NCI-H2081 treated with DMSO at 0.1 percent for 48 hours (cell line): ENCODE measurements at places on chromosomes 7 and 10.
A peak's percentile ranks its signal among the peaks of the same experiment; 100 is the strongest.

- no peak for DNase-seq
Observed at GRCh38 chr7:45224832-45225231, 67.2 kb downstream of the RAMP3 start.

DNA sequence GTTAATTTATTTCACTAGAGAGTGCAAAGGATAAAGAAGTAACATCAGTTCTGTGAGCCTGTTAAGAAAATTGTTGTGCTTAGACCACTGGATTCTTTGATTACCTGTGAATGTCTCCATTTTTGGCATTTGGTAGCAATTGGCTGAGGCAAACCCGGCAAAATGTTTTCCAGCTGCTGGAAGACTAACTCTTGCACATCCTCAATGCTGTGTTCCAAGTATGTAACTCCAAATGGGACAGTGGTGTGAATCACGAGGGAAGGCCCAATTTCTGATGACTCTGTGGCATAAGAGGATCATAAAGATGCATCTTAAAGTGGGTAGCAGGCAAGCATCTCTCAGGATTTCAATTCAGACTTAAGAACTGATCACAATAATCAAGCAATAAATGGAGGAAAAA is 268.8 kb downstream of the RNLS start:
- no peak for DNase-seq

DNA sequence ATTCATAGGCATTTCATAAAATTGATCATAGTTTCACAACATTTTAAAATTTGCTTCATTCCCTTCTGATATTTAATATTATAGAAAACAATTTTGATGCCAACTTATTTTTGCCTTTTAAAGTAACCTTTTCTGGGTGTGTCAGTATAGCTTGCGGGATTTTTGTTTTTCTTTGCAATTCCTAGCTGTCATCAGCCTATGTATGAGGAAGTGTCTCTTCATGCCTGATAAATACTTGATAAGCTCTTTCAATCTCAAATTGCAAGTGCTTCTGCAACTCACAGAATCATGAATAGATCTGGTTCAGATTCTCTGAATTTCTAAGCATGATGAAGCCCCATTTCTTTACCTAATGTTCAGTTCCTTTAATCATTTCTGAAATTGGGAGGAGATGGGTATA is 28.0 kb upstream of the ARHGAP21 start:
- DNase-seq, result no peak

- no peak for DNase-seq
Observed at GRCh38 chr7:80678707-80679106, 40.3 kb downstream of the CD36 start.

DNA sequence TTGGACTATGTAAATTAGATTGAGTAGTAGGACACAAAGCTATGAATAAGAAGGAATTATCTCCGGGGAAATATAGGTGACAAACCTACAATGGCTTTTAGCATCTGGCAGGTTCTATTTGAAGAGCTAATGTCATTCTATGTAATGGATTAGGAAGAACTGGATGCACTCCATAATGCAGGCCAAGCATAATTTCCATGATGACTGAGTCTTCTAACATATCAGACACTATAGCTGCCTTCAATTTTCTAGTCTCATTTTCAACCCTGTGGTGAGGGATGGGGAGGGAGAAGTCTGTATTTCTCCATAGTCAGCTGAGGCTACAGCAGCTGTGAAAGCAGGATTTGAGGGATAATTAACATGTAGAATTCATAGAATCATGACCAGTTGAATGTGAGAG is 390.4 kb upstream of the LRRTM3 start:
- DNase-seq, result peak; percentile 95

- no peak for DNase-seq
Observed at GRCh38 chr10:48976196-48976595, 36.6 kb upstream of the LRRC18 start.

GRCh38 chr7:3695602-3696001 is 394.6 kb downstream of the SDK1 start:
- no peak for DNase-seq

GRCh38 chr10:72012796-72013195 is 48.6 kb downstream of the CHST3 start:
- DNase-seq, result no peak

GRCh38 chr10:122113945-122114747 is 125.2 kb downstream of the TACC2 start:
- no peak for DNase-seq

DNA sequence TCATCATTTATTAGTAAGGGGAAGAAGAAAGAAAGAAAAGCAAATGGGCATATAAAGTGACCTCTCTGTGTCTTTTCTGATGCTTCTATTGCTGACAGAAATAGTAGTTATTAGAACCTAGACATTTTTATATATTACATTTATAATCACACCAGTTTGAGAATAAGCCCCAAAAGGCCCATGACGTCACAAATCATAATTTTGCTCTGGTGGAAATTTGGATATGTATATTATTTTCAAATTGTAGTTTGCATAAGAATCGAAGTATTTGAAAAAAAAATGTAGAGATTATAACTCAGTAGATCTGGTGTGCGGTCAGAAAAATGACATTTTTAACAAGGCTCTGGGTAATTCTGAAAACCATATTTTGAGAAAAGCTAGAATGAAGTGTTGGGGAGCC is 101.2 kb upstream of the STEAP1 start:
- no peak for DNase-seq

- no peak for DNase-seq
Observed at GRCh38 chr10:128027822-128028507, 98.3 kb downstream of the MKI67 start.

- DNase-seq, result no peak
Observed at GRCh38 chr10:28250358-28250757, 52.5 kb downstream of the MPP7 start.

DNA sequence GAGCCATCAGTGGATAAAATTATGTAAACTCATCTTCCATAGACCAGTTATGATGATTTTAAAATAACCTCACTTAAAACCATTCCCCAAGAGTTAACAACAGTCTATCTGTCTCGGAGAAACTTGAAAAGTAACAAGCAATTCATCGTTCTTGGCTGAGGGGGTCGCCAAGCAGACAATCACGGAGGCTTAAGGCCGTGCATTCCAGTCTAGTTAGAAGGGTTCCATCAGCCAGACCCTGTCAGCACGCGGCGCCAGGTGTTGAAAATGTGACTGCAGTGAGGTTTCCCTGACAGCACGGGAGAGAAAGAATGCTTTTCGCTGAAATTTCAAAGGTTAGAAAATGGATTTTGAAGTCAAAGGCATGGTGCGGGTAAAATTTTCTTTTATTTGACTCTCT is 1025.0 kb upstream of the CELF2 start:
- DNase-seq, result no peak

DNA sequence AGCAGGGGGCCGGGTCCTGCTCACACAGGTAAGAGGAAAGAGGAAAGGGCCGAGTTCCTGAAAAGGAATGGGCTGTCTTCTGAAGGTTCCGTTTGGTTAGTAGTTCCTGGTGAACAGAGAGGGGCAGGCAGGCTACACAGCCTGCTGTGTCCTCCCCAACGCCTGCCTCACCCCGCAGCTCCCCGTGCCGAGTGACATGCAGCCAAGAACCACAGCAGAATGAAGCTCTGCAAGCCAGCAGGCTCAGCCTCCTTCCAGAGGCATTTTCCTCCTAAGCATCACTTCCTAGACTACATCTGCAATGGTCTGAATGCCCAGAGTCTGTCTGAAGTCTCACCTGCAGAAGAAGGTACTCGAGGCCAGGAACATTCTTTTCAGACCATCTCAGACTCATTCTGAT is 202.4 kb upstream of the TCERG1L start:
- no peak for DNase-seq

GRCh38 chr10:30160271-30160982 is 101.0 kb upstream of the JCAD start:
- no peak for DNase-seq

DNA sequence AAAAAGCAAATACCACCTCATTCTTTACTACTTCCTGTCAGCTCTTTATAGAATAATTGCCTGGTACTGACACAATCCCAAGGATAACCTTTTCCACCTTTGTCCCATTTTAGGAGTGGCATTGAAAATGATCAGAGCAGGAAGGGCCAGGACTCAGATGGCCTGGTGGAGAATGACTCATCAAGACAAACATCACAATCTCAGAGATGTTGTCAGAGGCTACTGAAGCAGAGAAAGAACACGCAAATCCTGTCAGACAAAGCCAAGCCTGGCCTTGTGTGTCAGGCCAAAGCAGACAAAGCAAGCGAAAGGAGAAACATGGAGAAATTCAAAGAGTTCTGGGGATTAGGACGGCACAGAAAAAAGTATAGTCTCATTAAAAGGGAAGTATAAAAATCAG is 40.9 kb downstream of the NSUN6 start:
- DNase-seq, result no peak

GRCh38 chr7:50281680-50282445 is 22.7 kb upstream of the IKZF1 start:
- no peak for DNase-seq

DNA sequence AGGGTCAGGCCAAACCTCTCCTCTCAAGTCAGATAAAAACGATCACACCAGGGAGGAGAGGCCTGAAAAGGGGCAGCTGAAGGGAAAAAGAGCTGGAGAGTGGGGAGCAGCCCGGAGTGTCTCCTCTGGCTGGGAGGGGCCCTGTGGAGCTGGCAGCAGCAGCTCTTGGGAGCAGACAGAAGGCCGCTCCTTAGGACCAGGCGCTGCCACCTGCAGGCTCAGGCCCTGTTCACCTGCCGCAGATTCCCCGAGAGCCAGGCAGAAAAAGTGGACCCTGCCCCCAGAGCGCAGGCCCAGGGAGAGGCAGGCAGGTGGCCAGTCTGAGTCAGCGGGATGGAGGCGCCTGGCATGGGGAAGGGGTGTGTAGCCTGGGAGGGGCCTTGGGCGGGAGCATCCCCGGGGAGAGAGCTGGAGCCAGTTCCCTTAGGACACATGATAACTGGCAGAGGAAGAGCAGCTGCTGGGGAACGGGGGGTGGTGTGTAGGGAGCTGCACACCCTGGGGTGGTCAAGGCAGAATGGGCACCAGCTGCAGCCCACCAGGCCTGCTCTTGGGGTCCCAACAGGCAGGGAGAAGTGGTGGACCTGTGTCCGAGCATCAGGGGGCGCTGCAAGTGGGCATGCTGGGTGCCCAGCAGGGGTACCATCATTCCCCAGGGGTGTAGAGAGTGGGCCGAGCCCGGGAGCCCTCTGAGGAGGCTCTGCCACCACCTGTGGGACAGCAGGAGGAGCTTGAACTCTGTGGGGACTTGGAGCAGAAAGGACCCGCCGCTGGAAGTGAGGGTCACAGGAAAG is 177.2 kb upstream of the RHEB start:
- peak; percentile 94 for DNase-seq

GRCh38 chr10:103470761-103471653 is 8.0 kb downstream of the CALHM3 start:
- DNase-seq, result no peak

- DNase-seq, result peak; percentile 80
Observed at GRCh38 chr7:101947899-101948298, 130.5 kb downstream of the CUX1 start.

GRCh38 chr10:43928425-43928968 is 279.8 kb upstream of the ZNF32 start:
- no peak for DNase-seq

DNA sequence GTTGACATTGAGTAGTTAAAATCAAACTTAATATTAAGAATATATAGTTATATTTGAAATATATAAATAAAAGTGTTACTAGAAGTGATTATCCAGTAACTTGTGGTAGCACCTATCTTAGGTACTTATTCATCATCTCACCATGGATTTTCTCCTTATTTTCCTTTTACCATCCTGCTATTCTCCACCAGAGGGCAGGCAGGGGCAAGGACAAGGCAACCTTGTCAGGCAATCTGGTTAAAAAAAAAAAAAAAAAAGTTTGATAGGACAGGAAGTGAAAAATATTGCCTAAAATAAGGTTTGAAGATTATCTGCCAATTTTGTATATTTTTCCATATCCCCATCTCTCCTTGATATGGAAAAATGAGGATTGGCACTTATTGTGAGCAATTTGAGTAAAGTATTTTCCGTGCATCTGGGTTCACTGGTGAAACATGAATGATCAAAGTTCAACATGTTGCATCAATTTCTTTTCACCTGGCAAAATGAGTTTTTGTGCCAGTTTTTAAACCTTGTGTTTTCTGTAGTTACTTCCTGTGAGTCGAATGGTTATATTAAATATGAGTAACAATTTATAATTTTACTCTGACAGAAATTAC is 256.7 kb downstream of the AGMO start:
- DNase-seq, result no peak

- DNase-seq, result no peak
Observed at GRCh38 chr7:30253796-30254165, 30.6 kb upstream of the ZNRF2 start.

DNA sequence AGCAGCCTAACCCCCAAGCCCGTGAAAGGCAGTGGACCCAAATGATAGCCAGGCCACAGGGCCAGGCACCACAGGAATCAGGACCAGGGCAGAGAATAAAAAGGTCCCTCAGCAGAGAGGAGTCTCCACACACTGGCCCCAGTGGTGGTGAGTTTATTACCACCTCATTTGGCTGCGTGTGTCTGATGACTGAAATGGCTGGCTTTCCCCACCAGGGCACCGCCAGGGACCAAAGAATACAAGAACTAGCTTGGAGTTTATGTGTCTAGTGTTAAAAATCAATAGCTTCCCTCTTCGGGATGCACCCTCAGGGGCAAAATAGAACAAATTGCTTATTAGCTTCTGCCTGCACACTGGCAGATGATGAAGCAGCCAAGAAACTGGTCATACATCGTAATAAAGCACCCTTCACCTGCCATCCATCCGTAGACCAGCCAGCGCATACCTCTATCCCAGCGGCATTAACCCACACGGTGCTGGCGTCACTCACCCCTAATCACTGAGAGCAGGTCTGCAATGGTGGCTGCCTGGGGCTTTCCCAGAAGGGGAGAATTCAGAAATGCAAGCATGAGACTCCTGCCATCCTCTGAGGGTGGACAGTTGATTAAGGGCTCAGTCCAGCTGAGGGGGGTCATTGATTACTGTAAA is 223.7 kb upstream of the ZMIZ1 start:
- no peak for DNase-seq

DNA sequence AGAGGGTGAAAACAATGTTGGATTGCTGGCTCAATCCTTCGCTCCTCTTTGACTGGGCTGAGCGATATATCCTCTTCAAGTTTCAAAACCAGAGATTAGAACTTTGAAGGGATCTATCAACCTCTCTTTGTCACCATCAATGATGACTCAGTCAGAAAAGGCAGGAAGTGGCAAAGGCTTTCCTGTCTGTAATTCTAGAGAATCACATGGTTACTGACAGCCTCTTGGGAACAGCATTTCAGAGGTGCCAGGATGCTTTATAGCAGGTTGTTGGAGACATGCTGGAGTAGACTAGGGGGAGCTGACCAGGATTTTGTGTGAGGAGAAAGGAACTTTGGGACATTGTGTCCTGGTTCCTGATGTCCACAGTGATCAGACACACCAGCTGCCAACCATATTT is 81.3 kb downstream of the PRKCQ start:
- DNase-seq, result no peak
